ENCODE measurements at places on chromosomes 3 and 15.
A peak's percentile ranks its signal among the peaks of the same experiment; 100 is the strongest.

DNA sequence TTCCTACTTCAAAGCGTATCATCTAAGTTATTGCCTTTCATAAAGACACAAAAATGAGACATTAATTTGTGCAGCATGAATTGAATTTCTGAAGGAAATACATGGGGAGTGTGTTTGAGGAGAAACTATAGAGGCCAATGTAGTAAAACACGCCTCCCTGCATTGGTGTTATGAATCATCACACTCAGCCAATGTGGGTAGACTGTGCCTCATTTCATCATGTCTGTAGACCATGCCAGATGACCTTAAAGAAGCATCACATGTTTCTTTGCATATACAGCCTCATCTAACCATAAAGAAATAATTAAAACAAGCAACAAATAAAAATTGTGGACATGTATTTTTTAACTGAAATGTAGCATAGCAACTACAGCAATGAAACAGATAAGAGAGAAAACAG, 486.0 kb upstream of the ADAMTS9 start:
- no peaks in the 10 kb centered on the region for H3K4me1 ChIP-seq
- no peak overlapping the region for H3K4me3 ChIP-seq
- peaks cover 5% of the 10 kb centered on the region for H3K27me3 ChIP-seq

DNA sequence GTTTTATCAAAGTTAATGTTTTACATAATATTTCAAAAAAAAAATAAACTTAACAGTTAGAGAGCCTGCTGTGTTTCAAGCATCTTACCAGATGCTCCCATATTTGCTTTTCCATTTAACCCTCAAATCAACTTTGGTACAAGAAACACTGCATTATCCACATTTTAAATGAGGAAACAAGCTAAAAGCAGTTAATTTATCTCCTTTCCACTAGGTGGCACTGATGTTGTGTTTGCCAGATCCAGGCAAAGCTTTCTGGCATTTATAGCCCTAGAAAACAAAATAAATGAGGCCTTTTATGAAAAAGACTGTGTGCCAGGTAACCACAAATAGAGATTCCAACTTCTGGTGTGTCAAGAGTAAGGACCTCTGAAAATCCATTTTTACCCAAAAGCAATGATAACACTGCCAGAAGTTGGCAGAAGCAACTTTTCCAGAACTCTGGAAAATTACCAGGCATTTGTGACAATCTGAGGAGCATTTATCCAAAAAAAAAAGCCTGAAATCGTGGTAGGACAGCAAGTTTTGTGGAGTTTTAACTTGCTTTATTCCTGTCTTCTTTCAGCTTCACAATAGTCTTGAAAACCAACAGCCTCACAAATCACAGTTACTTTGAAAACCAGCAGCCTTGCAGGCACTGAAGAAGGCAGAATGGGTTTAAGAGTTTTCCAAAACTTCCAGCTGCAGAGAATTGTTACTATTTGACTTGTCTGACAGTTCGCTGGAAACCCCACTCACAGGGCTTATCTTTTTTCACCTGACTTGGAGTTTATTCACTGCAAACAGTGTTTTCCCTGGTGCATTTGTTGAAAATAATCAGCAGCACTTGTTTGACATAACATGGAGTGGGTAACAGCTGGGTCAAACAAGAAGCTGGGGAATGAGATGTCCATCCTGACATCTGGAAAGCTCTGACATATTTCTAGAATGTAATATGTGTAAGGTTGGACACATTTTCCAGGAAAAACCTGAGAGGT, 9.2 kb downstream of the FAM162A start:
- H3K36me3 ChIP-seq, result peaks cover 12% of the 10 kb centered on the region
- peaks cover 4% of the 10 kb centered on the region for H3K4me1 ChIP-seq
- no peak overlapping the region for H3K4me3 ChIP-seq
- DNase-seq, result no peak
- H3K27ac ChIP-seq, result no peak overlapping the region

DNA sequence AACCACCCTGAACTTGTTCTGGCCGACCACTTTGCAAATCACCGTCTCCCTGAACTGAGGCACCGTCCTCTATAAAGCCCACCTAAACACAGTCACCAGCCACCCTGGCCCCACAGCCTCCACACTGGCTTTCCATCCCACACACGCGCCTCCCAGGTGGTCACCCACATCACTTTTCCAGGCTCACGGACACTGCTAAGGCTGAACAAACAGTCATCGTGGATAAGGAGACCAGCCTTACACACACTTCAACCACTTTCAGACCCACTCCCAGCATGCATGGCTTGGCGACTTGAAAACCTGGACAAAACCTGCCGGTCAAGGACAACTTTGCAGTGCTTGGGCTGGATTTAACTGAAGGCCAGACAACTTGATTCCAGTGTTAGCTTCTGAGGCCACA, 8.4 kb downstream of the CHSY1 start:
- H3K27ac ChIP-seq, result no peak overlapping the region
- H3K27me3 ChIP-seq, result no peaks in the 10 kb centered on the region
- no peak overlapping the region for H3K4me3 ChIP-seq
- DNase-seq, result no peak
- H3K36me3 ChIP-seq, result peaks cover 16% of the 10 kb centered on the region

DNA sequence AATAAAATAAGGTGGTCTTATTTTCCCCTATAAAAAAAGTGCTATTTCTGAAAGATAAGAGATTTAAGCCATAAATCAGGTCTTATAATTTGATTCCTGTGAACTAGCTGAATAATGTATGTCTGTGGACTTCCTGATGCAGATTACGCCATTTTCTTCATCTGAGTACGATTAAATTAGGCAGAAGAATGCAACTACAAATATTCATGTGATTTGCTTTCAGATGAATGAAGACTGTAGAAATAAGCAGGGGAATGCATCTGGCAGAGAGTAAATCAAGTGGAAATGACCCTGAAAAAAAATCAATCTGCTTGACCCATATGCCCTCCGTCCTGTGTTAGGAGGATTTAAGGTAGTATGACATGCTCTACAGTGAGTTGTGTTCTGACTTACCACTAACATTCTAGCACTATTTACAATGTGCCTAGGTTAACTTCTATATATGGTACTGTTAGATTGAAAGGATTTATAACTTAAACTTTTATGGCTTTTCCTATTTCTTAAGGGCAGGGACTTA, 14.7 kb downstream of the BNIP2 start:
- no peak overlapping the region for H3K27ac ChIP-seq
- H3K36me3 ChIP-seq, result peaks cover 45% of the 10 kb centered on the region
- H3K27me3 ChIP-seq, result no peaks in the 10 kb centered on the region
- no peaks in the 10 kb centered on the region for H3K4me1 ChIP-seq

GRCh38 chr3:16417945-16418739, 95.4 kb downstream of the RFTN1 start:
- DNase-seq, result no peak
- H3K27me3 ChIP-seq, result no peaks in the 10 kb centered on the region
- H3K4me1 ChIP-seq, result no peaks in the 10 kb centered on the region
- H3K36me3 ChIP-seq, result no peaks in the 10 kb centered on the region

DNA sequence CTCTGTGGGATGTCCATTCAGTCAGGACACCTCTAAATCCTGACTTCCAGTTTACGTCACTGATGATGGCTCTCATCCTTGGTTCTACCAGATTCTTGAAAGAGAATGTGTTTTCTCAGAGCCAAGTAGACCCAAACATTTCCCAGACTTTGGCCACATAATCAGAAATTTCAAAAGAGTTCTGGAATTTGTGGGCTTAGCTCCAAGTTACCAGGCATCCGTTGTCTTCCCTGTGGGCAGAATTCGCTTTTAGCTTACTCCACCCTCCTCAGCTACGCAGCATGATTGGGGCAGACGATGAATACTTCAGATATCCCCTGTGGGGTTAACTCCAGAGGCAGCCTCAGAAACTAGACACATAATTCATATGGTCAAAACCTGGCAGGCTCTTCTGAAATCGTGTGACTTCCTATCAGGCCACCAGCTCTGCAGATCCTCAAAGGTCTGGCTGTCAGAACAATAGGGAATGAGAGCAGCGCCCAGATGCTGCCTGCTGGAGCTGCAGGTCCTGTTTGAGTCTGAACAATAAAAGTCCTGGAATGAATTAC, 30.6 kb downstream of the CRTC3 start:
- no peak for DNase-seq
- no peak overlapping the region for H3K27ac ChIP-seq
- H3K4me1 ChIP-seq, result no peaks in the 10 kb centered on the region
- no peaks in the 10 kb centered on the region for H3K27me3 ChIP-seq
- no peaks in the 10 kb centered on the region for H3K36me3 ChIP-seq
- no peak overlapping the region for H3K4me3 ChIP-seq

GRCh38 chr3:186381424-186382216, 19.6 kb upstream of the DGKG start:
- no peak overlapping the region for H3K4me3 ChIP-seq
- DNase-seq, result no peak
- no peak overlapping the region for H3K27ac ChIP-seq
- no peaks in the 10 kb centered on the region for H3K36me3 ChIP-seq
- peaks cover 14% of the 10 kb centered on the region for H3K27me3 ChIP-seq

DNA sequence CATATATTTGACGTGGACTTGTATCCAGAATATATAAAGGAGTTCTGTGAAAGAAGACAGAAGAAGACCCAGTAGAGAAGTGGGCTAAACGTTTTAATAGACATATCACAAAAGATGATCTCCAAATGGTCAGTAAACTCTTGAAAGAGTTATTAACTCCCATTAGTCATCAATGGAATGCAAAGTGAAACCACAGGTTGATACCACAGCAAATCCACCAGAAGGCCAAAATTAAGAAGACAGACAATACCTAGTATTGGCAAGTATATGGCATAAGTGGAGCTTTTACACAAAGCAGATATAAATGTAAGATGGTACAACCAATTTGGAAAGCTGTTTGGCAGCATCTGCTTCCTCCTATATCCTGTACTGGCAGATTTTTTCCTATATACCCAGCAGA, 6.0 kb downstream of the SPATA16 start:
- H3K36me3 ChIP-seq, result no peaks in the 10 kb centered on the region
- DNase-seq, result no peak
- no peak overlapping the region for H3K4me3 ChIP-seq
- no peak overlapping the region for H3K27ac ChIP-seq
- H3K27me3 ChIP-seq, result no peaks in the 10 kb centered on the region
- 0 out of 2 replicates have a peak, but pooled peaks cover 3% of the 10 kb centered on the region for H3K4me1 ChIP-seq

- no peak overlapping the region for H3K27ac ChIP-seq
- H3K4me3 ChIP-seq, result no peak overlapping the region
- no peaks in the 10 kb centered on the region for H3K36me3 ChIP-seq
- no peak for DNase-seq
- no peaks in the 10 kb centered on the region for H3K27me3 ChIP-seq
These were observed 151.6 kb upstream of the UBE2E2 start for GRCh38 chr3:23051240-23052140.

DNA sequence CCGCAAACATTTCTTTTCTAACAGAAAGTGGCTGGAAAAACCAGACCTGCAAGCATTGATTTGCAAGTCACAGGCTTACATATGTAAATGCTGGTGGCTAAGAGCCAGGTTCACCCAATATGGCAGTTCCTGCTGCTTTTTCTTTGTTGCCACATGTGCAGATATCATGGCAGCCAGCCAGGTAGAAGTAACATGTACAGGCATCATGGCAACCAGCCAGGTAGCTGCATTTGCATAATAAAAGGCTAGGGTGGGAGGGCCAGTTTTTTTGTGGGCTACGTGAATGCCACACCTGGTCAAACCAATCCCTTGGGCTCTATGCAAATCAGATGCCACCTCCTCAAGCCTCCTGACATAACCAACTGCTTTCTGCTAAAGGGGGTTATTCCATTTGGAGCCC, 2.8 kb upstream of the SMCO1 start:
- H3K4me1 ChIP-seq, result peaks cover 7% of the 10 kb centered on the region
- DNase-seq, result no peak
- no peak overlapping the region for H3K27ac ChIP-seq
- H3K4me3 ChIP-seq, result no peak overlapping the region
- no peaks in the 10 kb centered on the region for H3K36me3 ChIP-seq

DNA sequence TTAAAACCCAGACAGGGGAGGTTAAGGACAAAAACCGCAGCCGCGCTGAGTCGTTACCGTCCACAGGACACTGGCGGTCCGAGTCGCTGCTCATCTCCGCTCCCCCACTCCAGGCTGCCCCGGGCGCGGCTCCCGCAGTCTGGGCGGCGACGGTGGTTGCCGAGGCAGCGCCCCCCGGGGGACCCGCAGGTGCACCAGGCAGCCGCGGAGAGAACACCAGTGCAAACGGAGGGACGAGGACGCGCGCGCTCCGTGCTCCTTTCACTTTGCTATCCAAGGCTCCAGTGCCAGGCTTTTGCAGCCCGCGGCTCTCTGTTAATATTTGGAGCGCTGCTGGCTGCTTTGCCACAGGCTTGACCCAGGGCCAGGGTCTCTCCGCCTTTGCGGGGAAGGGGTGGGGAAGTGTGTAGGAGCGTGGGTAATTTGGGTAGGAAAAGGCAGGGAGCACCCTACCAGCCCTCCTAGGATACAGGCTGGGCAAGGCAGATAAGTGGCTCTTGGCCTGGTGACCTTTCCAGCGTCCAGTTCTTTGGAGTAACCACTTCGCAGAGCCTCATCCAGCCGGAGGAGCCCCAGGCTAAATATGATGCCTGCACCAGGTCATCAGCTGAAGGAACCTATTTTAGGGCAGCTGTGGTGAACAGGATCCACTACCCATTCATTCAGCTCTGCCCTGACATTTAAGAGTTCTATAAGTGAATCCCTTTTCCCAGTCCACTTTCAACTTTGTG, at the start of gene GADL1:
TSS of gene GADL1 (minus strand) at position 141 of the 731 bp plus-strand sequence. CDS start at position 94, 47 bp downstream.
- no peak for DNase-seq
- H3K36me3 ChIP-seq, result no peaks in the 10 kb centered on the region
- peaks cover 10% of the 10 kb centered on the region for H3K27me3 ChIP-seq
- no peaks in the 10 kb centered on the region for H3K4me1 ChIP-seq
- peak within 1 kb of the TSS; percentile 62 for H3K4me3 ChIP-seq

GRCh38 chr3:102002056-102002455, 152.7 kb downstream of the NFKBIZ start:
- H3K27ac ChIP-seq, result no peak overlapping the region
- DNase-seq, result no peak
- H3K4me1 ChIP-seq, result no peaks in the 10 kb centered on the region
- H3K36me3 ChIP-seq, result no peaks in the 10 kb centered on the region

DNA sequence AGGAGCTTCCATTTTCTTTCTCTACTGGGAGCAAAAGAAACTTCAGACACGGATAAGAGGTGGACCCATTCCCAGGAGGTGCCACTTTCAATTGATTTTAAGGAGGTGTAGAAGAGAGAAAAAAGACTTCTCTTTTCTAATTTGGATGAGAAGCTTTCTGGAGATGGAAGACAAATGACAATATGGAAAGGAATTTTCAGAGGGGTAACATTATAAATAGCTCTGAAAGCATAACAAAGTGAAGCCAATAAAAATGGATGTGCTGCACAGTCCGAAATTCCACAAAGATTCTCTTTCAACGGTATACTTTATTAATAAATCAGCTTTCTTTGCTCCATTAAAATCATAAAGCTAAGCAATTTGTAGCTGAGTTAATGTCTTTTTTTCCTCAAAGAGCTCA, 607.2 kb upstream of the MDFIC2 start:
- no peaks in the 10 kb centered on the region for H3K36me3 ChIP-seq
- DNase-seq, result no peak
- no peaks in the 10 kb centered on the region for H3K4me1 ChIP-seq
- no peaks in the 10 kb centered on the region for H3K27me3 ChIP-seq
- no peak overlapping the region for H3K4me3 ChIP-seq
- H3K27ac ChIP-seq, result no peak overlapping the region

GRCh38 chr3:185959609-185960521, 22.1 kb upstream of the TRA2B start:
- H3K4me3 ChIP-seq, result no peak overlapping the region
- H3K27me3 ChIP-seq, result no peaks in the 10 kb centered on the region
- DNase-seq, result no peak
- H3K4me1 ChIP-seq, result peaks cover 12% of the 10 kb centered on the region
- no peak overlapping the region for H3K27ac ChIP-seq

All from HCT116 (cell line).